Activated effector memory CD4-positive, alpha-beta T cell treated with Interleukin-2 at 50 U/mL for 16 hours (primary cell): ENCODE measurements at places on chromosomes 11 and 22.

GRCh38 chr11:134949121-134950090, 537.4 kb upstream of the B3GAT1 start:
- no peak for DNase-seq

GRCh38 chr11:56271092-56271491, 2.9 kb upstream of the OR5T1 start:
- no peak for DNase-seq

GRCh38 chr11:109508943-109509342, 87.0 kb downstream of the C11orf87 start:
- no peak for DNase-seq

DNA sequence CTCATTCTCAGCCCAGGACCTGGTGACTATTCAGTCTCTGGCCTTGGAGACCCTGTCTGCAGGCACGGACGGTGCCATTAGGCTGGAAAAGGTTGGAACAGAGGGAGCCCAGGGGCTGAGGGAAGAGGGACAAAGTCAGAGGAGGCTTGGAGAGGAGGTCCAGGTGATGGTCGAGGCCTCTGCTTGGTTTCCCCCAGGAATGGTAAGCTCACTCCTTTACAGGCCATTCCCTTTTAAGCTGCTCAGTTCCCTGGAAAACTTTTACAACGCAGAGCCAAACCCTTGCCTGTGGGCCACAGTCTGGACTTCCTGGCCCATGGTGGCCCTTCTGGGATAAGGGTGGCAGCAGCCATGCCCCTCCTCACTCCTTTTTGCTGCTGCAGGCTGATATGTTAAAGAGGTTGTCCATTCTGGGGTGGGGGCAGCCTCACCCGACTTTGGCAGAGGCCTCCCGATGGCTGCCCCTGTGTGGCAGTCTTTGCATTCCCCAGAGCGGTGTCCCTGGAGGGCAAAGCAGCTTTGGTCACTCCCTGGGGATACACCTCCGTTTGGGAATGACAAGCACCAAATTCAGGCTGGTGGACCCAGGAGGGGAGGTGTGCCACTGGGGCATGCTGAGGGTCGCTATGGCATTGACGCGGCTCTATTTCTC, 34.0 kb upstream of the RFPL3 start:
- DNase-seq, result no peak

DNA sequence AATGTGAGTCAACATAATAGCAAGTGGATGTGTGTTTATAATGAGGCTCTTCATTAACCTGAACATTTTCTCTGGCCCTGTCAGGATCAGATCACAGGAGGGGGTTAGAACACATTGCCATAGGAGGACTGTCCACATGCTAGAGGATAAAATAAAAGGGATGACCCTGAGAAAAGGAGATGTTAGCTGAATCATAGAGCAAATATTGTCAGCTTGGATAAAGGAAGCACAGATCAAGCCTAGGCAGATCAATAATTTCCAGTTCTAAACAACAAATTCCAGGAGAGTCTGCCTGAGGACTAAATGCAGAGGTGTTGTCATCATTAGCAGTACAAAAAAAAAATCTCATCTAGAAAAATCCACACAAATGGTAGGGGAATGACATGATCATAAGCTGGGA, 337.9 kb downstream of the LRRC4C start:
- DNase-seq, result no peak

DNA sequence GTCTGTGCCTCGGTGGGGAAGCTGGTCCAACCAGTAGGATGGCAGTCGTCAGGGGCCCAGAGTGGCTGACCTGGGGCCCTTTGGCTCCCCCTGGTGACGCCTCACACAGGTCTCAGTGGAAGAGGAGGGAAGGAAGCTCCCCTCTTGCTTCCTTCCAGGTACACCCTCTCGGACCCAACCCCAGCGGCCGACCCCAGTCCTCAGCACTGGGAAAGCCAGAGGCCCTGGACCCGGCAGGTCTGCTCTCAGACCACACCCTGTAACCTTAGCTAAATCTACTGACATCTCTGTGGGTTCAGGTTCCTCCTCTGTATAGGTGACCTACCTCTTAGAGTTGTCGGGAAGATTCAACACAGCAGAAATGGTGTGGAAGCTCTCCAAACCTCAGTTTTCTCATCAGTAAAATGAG, 3.4 kb upstream of the SCUBE1 start:
- peak; percentile 53 for DNase-seq

DNA sequence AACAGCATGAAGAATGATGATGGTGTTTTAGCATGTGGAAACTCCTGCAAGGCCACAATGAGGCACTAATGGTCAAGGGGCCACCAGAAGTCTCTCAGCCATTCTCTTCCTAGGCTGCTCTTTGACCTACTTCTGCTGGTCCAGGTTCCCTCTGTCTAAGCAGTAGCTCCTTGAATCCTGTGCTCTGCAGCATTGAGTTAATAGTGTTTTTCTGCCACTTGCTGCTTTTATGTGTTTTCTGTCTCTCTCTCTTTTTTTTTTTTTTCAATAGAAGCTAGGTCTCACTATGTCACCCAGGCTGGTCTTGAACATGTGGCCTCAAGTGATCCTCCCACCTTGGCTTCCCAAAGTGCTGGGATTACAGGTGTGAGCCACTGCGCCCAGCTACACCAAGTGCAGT, 20.1 kb upstream of the AIFM3 start:
- DNase-seq, result no peak

DNA sequence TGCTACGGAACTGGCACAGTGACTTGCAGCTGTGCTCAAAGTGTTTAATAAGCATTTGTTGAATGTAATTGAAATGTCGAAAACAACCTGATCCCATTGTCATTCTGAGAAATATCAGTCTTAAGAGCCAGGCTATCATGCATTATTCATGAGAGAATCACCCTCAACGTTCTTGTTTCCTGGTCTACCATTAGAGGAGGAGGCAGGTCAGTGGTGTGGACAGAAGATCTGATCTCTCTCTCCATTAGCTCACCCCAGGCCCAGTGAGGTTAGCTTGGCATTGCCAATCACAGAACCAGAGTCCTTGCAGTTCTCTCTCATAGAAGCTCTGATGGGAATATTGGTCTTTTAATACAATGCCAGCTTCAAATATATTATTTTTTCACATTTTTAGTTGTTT, 121.1 kb upstream of the SPON1 start:
- DNase-seq, result no peak

- no peak for DNase-seq
Observed at GRCh38 chr11:86761978-86762377, 38.4 kb upstream of the PRSS23 start.

GRCh38 chr11:126194121-126194543, 17.3 kb downstream of the RPUSD4 start:
- no peak for DNase-seq

- DNase-seq, result no peak
Observed at GRCh38 chr11:47260366-47260765, 2.6 kb downstream of the NR1H3 start.

- no peak for DNase-seq
Observed at GRCh38 chr11:128528294-128528693, 59.1 kb downstream of the ETS1 start.

GRCh38 chr11:36278531-36279282, 10.5 kb downstream of the COMMD9 start:
- DNase-seq, result no peak

DNA sequence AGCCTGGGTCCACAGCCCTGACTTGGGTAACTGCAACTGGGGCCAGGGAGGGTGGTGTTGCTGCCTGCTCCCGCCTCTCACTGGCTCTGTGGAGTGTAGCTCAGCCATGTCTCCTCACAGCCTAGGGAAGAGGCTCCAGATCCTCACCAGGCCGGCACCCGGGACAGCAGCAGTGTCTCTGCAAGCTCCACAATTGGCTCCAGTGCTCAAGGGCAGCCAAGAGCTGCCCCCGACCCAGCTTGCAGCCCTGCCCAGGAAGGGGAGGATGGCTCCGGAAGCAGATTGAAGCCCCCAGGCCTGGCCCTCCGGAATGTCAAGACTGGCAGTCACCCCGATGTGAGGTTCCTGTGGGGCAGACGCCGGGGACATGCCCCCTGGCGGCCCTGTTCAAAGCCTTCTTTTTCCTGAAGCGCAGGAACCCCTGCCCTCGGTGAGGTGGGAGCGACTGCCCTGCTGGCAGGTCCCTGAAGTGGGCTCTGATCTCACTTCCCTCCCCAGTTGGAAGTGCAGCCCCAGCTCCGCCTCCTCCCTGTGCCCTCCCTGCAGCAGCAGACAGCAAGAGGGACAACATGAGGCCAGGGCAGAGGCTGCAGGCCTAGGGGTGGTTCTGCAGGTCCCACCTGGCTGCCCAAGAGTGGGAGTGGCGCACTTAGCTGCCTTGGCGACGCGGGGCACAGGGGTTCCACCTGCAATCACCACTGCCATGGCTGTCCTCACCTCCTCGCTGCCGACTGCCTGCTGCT, 816.2 kb upstream of the LUZP2 start:
- no peak for DNase-seq

DNA sequence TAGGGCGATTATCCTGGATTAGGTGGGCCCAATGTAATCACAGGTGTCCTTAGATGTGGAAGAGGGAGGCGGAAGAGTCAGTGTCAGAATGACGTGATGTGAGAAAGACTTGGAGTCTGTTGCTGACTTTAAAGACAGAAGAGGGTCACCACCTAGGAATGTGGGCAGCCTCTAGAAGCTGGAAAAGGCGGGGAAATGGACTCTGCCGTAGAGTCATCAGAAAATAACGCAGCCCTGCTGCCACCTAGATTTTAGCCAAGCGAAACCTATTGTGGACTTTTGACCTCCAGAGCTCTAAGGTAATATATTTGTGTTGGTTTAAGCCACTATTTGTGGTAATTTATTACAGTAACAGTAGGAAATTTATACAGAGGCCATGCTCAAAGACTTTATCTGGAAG, 4.8 kb downstream of the DDX10 start:
- no peak for DNase-seq

- DNase-seq, result no peak
Observed at GRCh38 chr11:121419836-121420235, 32.3 kb upstream of the SORL1 start.

DNA sequence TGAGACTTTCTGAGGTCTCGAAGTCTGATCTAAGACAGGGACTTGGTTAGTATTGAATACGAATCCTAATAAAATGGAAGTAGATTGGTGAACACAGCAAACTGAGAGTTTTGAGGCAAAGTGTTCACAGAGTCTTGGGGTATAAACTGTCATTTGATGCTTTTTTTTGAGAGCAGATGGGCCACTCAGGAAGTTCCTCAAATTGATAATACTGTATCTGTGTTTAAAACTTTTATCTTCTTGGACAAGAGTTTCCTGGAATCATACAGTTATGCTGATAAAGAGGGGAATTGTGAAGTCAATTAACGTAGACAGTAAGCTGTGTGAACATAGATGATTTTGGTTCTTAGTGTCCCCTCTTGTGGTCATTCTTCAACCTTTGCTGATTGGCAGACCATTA, 80.0 kb upstream of the CLPB start:
- DNase-seq, result no peak

DNA sequence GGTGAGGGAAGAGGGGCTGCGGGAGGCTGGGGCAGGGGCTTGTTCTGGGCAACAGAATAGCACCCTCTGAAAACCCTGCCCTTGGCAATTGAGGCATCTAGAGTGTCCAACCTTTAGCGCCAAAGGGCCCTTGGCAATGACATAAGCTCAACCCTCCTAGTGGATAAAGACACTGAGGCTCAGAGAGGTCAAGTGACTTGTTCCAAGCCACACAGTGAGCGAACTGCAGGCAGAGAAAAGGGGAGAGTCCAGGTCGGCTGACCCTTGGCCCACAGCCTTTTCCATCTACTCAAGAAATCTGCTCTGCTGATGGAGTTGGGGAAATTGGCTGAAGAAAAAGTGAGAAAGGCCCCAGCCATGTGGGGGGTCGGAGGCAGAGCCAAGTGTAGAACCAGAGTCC, 2.9 kb downstream of the SEC14L2 start:
- no peak for DNase-seq

DNA sequence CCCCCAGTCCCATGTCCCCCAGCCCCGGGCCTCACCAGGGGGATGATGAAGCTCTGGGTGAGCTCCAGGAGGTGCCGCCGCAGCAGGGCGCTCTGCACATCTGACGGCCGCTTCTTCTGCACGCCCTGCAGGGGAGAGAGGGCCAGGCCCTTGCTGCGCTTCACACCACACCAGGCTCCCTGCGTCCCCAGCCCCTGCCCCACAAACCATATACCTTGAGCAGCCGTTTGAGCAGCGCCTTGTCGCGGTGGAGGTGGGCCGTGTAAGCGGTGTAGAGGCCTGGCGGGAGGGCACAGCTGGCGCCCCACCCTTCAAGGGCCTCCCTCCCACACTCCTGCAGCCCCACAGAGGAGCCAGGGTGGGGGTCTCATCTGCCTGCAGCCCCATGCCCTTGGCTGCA, 6.2 kb upstream of the PLXNB2 start:
- DNase-seq, result no peak

DNA sequence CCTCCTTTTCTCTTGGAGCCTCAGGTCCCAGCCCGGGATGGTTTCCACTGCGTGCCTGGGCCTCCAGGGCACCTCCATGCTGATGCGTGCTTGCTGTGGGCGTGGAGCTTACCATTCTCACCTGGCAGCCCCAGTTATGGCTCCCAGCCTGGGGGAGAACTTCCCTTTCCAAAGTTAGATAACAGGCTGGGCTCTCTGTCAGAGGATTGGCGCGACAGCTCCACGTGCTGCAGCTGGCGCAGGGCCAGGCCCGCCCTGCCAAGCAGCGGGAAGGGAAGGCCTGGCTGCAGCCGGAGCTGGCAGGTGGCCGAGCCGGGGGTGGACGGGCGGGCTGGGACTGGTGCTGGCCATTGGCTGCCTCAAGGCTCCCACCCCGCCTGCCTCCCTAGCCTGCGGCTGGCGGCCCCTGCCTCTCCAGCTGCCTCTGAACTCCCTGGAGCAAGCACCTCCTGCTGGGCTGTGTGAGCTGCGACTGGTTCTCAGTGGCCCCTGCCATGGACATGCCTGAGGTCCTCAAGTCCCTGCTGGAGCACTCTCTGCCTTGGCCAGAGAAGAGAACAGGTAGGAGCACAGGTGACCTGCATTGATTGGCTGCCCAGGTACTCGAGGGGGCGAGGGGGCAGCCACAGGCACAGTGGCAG, 14.6 kb upstream of the TEF start:
- no peak for DNase-seq
